ENCODE measurements at places on chromosomes 1 and 21.

- no peak for DNase-seq
Observed at GRCh38 chr21:24785033-24785432, 822.2 kb downstream of the MRPL39 start.

GRCh38 chr1:211635597-211636205 is 39.7 kb downstream of the NEK2 start:
- no peak for DNase-seq

DNA sequence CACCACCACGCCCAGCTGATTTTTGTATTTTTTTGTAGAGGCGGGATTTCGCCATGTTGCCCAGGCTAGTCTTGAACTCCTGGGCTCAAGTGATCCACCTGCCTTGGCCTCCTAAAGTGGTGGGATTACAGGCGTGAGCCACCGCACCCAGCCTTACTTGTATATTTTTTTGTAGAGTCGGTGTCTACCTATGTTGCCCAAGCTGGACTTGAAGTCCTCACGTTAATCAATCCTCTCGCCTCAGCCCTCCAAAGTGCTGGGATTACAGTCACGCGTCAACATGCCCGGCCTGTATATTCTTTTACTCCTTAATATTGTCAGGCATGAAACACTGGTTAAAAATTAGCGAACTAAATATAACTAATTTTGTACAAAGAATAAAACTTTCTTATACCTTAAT is 5.5 kb upstream of the TOMM20 start:
- no peak for DNase-seq

DNA sequence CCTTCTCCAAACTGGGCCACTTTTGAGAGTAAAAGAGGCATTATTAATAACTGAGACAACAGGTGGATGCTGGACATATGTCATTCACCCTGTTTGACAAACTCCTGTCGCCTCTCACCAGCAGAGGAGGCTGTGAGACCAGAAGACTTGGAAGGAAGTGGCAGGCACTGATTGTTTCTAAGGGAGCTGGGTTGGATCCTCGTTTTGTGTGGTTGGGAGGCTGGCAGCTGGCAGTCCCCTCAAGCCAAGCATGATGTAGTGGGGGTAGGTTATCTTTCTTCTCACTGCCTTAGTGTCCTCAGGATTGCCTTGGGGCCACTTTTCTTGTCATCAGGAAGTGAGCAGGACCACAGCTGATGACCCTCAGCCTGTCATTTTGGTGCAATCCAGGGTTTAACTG is 86.5 kb upstream of the KCNJ15 start:
- DNase-seq, result no peak

DNA sequence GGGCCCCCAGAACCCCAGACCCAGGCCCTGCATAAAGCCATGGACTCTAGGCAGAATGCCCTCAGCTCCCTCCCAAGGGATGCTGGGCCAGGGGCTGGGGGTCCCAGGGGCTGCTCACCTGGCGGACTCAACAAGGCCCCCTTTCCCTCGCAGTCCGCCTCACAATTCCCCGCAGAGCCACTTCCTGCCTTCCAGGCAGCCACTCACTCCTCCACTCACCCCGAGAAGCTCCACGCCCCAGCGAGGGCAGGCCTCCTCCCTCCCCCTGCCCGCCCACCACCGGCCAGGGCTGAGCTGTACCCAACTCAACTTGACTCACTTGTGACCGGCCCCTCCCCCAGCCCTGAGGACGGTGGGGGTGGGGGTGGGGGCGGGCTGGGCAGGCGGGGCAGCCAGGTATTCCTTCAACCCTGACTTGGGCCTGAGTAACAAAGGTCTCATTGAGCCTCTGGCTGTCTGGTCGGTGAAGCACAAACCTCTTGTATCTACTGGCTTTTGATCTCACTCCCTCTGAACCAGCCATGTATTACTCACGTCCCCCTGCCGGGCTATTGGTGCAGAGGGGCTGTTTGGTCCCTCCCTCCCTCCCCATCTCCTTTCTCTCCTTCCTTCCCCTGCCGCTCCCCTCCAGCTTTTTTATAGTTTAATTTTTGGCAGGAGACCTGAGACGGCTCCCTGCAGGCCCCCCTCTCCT is 5.9 kb downstream of the BLACAT1 start:
- DNase-seq, result peak; percentile 55

- no peak for DNase-seq
Observed at GRCh38 chr1:193019442-193020026, 39.6 kb downstream of the UCHL5 start.

Measured in stimulated activated effector memory CD8-positive, alpha-beta T cell treated with anti-CD3 and anti-CD28 coated beads, Interleukin-12 subunit alpha, Interleukin-12 subunit beta, amount 100 ng/mL, for 72 hours (primary cell).